Fibroblast of skin of right quadriceps (primary cell): ENCODE measurements at places on chromosomes 16 and 17.
A peak's percentile ranks its signal among the peaks of the same experiment; 100 is the strongest.

DNA sequence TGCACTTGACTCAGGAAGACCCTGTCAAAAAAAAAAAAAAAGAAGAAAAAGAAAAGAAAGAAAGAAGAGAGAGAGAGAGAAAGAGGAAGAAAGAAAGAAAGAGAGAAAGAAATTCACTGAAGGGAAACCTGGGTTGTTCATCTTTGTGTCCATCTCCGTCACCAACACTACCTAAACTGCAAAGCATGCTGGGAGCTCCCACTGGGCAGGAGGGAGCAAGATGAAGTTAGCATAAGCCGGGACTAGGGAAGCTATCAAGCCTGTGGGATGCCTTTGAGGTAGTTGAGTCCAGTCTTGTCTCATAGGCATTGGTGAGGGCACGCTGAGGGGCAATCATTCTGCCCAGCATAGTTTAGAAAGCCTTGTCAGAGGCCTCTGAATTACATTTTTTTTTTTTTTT, 7.6 kb upstream of the CBFB start:
- no peak for DNase-seq

- DNase-seq: peak; percentile 67
Measured at GRCh38 chr17:31291820-31292219, 5.2 kb downstream of the OMG start.

- DNase-seq: no peak
Measured at GRCh38 chr17:57273490-57273889, 17.2 kb downstream of the MSI2 start.

- DNase-seq: no peak
Measured at GRCh38 chr16:31250782-31251384, 8.9 kb upstream of the ITGAM start.

DNA sequence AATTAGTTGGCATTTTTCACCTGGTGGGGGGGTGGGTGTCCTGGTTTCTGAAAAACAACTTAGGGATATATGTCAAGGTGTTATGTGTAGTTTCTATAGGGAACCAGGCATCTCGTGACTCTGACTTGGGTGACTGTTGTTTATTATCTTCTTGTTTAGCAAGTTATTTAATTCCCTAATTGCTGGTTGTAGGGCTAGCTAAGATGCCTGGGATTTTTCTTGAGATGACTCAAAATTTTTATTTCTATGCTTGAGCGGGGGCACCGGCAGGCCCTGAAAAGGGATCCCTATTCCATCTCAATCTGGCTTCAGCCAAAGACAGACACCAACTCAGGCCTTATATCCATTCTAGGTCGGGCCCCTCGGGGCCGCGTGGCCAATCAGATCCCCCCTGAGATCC, 3.2 kb downstream of the DPH1 start:
- peak; percentile 63 for DNase-seq

DNA sequence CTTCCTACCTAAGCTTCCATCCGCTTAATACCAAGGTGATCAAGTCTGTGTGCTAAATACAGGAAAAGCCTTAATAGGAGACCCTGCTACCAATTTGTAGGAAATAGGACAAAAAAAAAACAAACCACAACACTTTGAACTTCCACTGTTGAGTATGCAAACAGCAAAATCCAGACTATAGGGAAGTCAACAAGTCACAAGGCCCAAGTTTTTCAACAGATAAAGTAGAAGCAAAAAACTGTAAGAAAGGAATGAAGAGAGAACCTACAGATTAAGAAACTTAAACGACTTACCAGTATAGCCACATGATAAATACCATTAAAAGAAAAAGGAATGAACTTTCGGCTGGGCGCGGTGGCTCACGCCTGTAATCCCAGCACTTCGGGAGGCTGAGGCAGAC, 7.4 kb downstream of the USP22 start:
- DNase-seq: no peak

DNA sequence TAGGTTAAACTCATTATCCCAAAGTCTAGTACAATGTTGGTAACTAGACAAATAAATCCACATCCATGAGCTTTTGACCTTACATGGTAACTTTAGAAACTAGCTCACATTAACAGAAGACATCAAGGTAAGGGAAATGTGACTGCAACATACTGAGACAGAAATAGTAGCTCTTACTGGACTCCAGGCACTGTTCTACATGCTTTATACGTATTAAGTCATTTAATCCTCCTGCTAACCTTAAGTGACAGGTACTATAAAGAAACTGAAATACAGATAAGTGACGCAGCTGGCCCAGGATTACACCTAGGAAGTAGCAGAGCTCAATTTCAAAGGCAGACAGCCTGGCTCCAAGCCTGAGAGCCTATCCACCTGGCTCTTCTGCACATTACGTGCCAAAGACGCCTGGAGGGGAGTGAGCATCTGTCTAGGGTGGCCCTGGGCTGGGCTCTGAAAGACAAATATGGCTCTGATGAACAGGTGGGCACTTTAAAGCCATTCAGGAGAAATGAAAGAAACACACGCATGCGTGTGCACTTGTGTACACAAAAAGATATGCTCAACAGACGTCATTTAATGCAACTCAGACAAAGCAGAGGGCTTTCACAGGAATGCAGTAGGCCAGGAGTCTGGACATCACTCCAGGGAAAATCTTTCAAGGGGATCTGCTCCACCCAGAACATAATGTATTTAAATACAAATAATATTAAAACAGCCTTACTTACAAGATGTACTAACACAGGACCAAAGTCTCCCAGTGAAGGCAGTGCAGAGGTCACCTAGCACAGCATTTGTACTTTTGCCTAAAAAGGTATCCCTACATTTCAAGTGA, 4.4 kb downstream of the ZC3H7A start:
- DNase-seq: no peak

DNA sequence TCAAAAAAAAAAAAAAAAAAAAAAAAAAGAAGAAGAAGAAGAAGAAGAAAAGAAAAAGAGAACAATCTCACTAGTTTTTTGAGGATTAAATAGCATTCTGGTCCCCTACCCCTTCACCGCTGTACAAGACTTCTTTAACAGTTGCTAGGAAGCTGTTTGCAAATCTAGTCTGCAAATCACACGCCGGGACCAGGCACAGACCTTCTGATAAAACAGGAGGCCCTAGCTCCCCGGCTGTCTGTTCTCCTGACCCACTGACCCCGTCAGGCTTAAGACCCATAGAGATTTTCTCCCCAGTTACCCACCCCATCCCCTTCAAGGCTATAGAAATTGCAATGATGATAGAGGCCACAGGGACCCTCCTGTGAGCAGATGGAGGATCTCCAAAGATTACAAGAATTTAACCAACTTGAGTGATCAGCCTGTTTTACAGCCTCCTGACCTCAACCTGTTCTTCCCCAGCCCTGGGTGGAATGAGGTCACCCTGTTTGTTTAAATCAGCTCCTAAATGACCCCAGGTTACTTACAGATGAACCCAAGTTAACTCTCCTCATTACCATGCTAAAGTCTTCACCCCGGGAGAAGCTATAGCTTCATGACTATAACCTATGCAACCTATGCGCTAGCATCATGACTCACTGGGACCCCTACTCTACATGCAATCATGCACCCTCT, 11.8 kb upstream of the SULT1A1 start:
- no peak for DNase-seq
